ENCODE measurements at places on chromosomes 12 and 14.

DNA sequence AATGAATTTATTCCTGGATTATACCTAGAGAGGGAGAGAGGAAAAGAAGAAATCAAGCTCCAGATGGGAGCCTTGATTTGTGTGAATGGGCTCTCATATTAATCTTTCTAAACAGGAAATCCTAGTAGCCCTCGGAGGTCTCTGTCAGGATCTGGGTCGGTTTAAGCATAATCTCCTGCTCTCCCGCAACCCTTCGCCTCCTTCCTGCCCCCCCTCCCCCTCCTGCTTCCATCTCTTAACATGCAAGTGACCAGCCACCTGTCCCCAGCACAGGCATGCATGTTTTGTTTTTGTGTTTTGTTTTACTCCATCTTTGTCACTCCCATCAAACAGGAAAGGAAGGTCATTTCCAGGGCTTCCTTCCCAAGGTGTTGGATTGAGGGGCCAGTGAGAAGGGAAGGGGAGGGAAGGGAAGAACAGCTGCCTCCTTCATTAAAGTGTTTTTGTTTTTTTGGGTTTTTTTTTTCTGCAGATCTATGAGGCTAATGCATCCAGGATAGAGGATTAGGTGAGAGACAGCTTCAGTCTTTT lies 4.8 kb upstream of the KCNA5 start:
- no peak for DNase-seq

DNA sequence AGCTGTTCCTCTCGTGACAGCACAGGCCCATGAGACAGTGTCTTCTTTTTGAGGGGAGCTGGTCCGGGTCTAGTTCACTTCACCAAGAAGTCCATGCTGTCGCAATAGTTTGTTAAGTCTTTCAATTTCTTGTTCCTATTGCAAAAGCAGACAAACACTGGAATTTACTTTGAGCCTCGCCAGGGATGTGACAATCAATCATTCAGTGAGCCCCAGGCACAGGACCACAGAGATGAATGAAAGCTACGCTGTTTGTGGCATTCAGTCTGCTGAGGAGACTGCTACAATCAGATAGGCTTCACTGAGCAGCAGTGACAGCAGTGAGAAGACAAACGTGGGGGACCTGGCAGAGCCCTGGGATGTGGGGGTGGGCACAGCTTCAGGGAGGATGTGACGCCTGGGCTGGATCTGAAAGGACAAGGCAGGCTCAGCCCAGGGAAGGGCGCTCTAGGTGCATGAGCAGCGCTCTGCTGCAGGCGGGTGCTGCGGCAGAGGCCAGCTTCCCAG lies 35.5 kb downstream of the TCTN1 start:
- no peak for DNase-seq

DNA sequence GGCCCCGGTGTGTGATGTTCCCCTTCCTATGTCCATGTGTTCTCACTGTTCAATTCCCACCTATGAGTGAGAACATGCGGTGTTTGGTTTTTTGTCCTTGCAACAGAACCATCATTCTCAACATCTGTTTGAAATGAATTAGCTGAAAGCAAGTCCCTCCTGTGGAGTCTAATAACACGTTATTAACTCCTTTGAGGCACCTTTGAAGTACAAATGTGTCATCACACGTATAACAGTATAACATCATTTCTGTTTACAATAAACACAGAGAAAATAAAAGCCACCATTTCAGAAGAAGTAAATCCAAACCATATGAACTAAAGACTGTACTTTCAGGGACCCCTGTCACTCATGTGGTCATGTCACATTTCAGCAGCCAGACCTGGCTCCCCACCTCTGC lies 198.5 kb downstream of the STXBP6 start:
- no peak for DNase-seq

DNA sequence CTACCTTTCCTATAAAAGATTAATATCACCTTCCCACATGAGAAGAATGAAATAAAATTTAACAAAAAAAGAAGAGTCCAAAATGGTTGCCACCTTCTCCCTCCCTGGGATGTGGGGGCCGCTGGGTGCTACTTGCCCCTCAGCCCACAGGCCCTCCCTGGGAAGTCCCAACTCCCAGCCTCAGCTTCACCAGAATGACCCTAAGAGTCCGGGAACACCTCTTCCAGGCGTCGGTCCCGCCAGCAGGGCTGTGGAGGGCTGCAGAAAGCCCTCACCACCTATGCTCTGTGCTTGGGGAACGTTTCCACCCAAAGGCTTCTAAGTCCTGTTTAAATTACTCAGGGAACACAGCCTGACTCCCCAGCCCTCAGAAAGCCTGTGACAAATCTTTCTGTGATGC lies 71.9 kb downstream of the MOK start:
- DNase-seq, result no peak

DNA sequence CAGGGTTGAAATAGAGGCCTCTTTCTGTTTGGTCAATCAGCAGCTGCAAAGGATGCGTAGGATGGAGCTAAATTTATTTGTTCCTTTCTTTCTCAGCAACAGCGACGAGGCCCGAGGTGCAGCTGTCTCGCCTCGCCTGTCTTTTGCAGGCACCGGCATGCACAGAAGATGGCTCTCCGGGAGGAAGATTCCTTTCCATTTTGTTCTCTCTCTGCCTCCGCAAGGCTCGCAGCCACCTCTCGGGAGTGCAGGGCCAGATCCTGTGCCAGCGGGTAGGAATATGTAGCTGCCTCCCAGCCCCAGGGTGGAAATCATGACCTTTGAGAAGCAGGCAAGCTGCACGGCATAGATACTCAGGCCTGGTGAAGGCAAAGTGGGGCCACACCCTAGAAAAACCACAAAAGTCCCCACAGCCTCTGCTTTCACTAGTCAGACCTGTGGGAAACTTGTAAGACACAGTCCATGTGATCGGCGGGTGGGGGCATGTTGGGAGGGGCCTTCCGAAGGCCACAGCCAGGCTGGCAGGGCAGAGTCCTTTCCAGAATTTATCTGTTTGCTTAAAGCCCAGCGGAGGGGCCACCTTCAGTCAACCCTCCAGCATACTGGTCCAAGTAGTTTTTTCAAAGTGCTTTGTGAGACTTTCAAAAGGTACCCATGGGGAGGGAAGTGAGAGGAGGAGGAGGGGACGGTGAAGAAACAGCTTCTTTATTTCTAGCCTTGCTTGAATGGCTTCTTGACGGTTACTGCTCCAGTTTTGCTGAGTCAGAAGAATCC lies at the start of gene MAP1LC3B2:
Gene MAP1LC3B2 (plus strand): TSS at position 220 of the 774 bp plus-strand sequence. CDS start 16,562 bp downstream, outside the sequence.
- DNase-seq, result no peak

GRCh38 chr14:35992816-35993683 lies 166.9 kb downstream of the BRMS1L start:
- no peak for DNase-seq

DNA sequence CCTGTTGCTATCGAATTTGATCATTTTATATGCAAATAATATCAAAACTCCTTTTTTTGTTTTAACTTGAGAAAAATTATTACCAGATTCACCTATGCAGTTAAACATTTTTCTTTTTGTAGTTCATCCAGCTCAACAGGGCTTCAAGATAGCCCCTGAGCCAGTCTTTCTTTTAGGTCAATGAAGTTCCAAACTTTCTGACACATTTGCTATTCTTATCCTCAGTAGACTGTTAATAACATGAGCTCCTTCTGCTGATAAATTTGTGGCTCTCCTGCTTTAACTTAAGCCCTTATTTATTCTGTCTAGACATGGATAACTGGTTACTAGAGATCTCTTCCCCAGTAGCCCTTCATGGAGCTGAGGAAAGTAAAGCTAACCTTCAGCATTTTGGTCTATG lies 33.2 kb upstream of the SSPN start:
- DNase-seq, result no peak

DNA sequence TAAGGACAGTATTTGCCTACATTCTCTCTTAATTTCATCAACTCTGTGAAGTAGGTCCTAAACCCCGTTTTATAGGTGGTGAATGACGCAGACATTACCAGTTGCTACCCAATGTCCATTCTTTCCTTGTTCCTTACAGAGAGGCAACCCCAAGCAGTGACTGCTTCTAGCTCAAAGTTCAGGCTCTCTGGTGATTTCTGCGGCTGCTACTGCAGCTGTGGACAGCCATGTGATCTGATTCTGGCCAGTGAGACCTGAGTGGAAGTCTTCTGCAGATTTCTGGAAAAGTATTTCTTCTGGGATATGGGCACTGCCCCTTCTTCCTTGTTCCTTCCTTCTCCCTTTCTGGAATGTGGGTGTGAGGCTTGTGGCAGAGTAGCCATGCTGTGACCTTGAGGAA lies 82.9 kb downstream of the ARF6 start:
- no peak for DNase-seq

DNA sequence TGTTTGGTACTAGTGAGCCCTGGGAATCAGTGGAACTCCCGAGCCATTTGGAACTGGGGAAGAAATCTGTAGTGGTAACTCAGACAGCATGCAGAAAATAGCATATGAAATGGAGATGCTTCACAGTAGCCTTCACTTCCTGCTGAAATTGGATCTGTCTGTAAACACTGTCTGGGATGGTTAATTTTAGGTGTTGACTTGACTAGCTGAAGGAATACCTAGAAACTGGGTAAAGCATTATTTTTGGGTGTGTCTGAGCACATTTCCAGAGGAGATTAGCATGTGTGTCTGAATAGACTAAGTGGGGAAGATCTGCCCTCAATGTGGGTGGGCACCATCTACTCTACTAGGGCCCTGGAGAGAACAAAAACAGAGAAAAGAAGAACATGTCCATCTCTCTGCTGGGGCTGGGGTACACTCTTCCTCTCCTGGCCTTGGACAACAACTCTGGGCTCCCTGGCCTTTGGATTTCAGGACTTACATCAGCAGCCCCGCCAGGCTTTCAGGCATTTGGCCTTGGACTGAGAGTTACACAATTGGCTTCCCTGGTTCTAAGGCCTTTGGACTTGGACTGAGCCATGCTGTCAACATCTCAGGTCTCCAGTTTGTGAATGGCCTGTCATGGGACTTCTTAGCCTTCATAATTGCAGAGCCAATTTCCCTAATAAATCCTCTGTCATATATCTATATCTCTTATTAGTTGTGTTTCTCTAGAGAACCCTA lies 14.0 kb upstream of the CRADD start:
- no peak for DNase-seq

DNA sequence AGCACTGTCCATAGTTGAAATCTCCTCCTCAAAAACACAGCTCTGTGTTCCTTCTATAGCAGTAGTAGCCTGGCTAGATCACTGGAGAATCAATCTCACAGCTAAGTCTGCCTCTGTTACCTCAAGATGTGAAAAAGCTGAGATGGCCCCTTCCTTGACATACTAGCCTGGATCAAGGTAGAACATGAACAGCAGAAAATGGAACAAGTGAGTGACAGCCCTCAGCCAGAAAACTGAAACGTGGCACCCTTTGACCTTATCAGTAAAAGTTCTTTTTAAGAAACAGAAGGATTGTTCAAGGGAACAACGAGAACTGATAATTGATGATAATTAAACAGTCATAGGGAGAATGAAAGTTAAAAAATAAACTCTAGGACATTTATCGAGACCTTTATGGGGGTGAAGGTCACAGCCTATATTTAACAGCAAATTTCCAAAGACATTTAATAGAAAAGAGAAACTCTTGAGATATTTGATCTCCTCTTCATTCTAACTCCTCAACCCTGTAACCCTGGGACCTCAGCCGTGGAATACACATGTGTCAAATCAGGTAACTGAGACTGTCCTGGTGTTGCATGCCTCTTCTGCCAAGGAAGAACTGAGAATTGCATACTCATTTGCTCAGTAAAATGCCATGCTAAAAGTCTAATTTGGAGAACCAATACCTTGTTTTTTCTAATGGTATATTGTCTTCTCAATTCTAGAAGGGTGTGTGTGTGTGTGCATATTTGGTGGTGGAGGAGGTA lies 258.0 kb upstream of the ATP2B1 start:
- DNase-seq, result no peak

DNA sequence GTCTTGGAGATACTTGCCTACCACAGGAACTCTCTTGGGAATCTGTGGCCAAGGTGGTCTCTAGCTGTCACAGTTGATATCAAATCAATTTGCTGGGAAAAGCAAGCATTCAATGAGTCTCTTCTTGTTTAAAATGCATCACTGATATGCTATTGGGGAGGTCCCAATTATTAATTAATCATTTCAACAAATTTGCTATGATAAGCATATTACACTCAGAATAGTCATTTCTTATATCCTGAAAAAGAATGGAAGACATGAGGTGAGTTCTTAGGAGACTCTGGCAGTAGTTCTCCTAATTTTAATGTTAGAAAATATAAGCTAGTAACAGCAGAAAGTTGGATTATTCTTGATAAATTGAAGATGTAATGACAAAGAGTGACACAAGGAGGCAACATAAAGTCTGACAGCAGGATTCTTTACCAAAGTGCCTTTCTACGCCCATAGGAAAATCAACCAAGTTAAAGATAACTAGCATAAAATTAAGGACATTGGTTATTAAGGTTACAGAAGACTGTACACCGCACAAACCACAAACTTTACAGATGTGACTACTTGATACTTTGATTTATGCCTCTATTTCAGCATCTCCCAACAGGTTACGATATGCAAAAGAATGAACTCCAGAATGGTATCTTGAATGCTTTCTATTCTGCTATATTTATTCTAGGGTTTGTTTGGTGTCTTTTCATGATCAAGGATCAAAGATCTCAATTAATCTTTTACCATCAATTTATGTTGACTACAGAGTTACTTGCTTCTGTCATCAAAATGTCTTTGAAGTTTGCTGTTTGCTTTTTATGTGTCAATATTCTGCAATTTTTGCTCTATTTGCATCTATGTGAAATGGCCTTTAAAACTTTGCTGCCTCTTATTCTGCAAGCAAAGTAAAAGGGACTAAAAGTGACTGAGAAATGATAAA lies 349.6 kb upstream of the CLEC14A start:
- DNase-seq, result no peak

DNA sequence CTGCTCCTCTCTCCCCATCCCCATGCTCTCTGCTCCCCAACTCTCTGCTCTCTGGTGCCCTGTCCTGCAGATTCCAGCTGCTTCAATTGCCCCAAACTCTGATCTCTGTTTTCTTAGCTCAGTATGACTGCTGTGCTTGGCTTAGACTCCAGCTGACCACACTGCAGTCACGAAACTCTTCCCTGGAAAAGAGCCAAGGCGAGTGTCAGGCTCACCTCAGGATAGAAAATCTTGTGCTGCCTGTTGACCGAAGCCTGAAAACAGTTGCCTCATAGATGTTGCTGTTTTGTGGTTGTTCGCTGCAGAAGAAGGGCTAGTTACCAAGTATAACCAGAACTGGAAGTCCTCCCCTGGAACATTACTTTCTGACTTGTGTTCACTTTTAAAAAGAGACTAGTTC lies 6.7 kb upstream of the STON2 start:
- no peak for DNase-seq

- no peak for DNase-seq
Observed at GRCh38 chr12:100716945-100717732, 77.4 kb upstream of the ANO4 start.

GRCh38 chr14:59454139-59454538 lies 11.0 kb downstream of the GPR135 start:
- no peak for DNase-seq

GRCh38 chr12:45670346-45671065 lies 59.0 kb upstream of the ARID2 start:
- no peak for DNase-seq

GRCh38 chr14:65079768-65080167 lies 22.5 kb downstream of the MAX start:
- no peak for DNase-seq

GRCh38 chr14:105100910-105101309 lies 35.7 kb upstream of the GPR132 start:
- no peak for DNase-seq
